ENCODE measurements at places on chromosomes 7 and 10.

DNA sequence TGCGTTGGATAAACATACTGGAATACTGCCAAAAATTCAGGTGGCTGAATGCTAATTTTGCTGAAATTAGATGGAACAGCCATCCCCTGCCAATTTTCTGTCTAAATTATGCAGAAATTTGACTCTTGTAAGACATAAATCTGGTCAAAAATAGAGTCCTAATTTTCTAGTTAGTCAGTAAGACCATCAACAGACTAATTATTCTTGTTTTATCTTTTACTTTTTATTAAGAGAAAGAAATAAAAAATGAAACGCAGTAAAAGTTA, 110.3 kb upstream of the GATA3 start:
- DNase-seq, result no peak

DNA sequence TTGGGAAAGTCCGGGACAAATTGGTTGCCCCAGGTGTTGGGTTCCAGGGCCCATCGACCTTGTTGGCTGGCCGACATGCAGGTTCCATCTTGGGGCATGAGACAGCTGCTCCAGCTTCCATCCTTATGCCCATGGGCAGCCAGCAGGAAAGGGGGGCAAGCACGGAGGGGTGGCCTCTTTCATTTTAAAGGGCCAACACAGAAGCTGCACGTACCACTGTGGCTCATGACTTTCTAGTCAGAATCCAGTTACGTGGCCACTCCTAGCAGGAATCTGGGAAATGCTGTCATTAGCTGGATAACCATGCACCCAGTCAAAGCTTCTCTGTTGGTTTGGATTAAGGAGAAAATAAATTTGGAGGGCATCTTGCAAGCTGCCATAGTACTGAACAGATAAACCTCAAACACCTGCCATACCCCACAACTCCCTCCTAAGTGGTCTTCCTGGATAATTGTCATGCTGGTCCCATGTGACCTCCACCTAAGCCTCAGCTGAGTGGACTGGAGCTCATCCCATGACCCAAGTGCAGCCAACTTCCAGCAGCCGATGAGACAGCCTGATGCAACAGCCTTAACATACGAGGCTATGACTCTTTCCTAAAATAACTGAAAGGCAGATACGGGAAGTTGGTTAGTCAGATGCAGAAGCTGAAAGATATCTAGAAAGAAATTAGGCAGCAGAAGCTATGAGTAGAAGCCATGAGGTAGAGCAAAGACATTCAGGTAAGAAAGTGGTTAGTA, 21.4 kb upstream of the GSDME start:
- no peak for DNase-seq

DNA sequence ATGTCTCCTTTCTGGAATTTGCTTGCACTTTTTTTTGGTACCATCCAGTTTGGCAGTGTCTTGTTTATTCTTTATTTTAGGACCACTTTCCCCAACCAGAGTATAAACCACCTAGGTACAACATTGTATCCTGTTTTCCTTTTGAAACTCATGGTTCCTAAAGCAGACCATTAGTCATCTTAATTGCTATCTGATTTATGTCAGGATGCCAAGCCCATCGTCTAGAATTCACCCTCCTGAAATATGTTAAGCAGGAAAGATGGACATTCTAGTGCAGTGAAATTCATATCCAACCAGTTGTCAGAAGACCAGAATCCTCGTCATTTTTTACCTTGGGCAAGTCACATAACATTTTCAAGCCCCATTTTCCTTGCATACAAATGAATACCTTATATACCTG, 223.6 kb upstream of the KMT2E start:
- DNase-seq, result no peak

GRCh38 chr7:125529249-125529648, 599.6 kb upstream of the POT1 start:
- DNase-seq, result no peak
